ENCODE measurements at places on chromosomes 4 and X.

- DNase-seq: no peak
Observed at GRCh38 chrX:55127692-55128091, 38.9 kb downstream of the PAGE2 start.

DNA sequence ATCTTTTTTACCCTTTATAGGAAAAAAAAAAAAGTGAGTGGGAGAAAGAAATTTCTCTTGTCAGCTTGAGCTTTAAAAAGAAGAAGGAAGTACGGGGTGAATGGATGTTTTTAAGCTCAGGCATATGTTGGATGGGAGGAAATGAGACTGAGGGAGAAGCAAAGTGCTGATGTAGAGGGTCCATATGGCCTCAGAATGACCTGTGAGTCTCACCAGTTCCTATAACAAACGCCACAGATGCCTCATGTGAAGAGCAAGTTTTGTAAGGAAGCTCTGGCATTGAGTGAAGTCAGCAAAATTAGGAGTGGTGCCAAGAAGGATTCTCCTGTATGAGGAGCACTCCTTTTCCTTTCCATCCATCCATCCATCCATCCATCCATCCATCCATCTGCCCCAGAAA is 214.6 kb downstream of the PTTG2 start:
- DNase-seq: no peak

DNA sequence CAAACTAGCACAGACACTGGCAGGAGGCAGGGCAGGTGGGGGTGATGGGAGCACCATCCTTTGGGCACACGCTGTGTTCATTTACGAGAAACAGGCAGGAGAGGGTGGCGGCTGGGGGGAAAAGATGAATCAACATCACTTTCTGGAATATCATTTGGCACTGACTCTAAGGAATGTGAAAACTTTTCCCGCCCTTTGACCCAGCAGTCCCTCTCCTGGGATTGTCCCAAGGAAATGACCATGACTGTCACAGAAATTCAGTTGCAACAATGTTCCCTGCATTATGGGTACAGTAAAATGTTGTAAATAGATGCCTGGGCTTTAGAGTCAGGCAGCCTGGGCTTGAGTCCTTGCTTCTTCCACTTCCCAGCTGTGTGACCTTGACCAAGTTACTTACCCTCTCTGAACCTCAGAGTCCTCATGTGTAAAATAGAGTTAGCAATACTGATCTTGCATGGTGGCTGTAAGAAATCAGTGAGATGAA is 58.6 kb downstream of the ABLIM2 start:
- DNase-seq: no peak

- no peak for DNase-seq
Observed at GRCh38 chr4:169142391-169142790, 128.4 kb downstream of the SH3RF1 start.

- DNase-seq: no peak
Observed at GRCh38 chr4:4249866-4250265, 1.8 kb upstream of the TMEM128 start.

DNA sequence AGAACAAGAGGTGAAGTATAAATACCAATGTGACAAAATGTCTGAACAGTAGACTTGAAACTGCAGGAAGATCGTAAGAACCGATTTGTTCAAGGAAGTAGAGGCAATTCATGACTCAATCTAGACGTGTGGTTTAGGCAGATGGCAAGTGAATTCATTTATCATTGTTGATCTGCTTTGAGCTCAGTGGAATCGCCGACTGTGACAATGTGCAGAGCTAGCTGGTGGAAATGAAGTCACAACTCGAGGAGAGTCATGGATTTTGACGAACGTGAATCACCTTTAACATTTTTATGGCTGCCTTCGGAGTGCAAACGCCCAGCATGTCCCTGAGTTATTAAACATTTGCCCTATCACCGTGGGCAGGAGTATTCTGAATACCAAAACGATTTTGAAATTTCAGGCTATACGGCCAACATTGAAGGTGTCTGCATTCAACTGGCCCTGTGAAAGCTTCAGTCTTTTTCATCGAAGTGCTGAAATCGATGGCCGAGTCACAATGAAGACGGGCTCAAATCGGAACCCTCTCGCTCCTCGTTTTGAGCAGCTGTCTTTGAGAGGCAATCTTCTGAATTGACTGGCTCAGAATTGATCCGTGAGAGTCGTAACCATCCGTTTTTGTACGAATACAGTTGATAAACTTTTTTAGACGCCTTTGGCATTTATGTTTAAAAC is 689 bp upstream of the OGT start:
- DNase-seq: no peak

DNA sequence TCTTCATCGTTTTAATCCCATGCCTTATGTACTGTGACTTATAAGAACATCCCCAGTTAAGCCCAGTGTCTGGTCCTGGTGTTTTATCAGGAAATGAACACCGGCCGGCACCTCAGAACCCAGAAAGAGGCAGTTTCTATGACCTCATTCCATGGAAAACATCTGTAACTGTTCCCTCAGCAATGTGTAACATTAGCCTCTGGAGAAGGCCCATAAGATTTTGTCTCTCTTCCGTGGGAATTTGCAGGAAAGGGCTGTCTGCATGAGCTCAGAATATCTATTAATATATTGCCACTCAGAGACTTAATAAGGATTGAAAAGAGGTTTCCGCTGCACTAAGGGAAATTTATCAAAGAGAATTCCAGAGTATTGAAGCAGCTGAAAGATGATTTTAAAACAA is 3.1 kb upstream of the TCEANC start:
- no peak for DNase-seq

- DNase-seq: no peak
Observed at GRCh38 chr4:39353478-39354253, 12.5 kb downstream of the RFC1 start.

DNA sequence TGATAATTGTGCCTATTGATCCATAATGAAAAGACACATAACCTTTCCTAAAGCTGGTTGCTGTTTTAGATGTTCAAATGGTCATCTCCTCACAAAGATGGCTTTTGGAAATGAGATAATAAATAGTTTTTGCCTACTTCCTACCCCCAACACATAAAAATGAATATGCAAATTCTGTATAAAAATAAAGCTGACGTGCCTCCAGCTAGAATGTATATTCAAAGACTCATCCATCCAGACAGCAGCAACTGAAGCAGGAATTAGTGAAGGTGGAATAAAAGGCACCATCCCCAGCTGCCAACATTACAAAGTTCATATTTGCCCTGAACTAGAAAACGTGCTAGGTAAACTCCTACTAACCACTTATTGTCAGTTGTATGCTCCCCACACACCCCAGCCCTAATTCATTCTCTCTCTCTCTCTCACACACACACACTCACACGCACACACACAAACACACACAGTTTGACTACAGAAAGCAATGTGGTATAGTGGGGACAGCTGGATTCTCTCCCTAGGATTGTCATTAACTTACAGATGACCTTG is 53.6 kb downstream of the PCDH19 start:
- no peak for DNase-seq

DNA sequence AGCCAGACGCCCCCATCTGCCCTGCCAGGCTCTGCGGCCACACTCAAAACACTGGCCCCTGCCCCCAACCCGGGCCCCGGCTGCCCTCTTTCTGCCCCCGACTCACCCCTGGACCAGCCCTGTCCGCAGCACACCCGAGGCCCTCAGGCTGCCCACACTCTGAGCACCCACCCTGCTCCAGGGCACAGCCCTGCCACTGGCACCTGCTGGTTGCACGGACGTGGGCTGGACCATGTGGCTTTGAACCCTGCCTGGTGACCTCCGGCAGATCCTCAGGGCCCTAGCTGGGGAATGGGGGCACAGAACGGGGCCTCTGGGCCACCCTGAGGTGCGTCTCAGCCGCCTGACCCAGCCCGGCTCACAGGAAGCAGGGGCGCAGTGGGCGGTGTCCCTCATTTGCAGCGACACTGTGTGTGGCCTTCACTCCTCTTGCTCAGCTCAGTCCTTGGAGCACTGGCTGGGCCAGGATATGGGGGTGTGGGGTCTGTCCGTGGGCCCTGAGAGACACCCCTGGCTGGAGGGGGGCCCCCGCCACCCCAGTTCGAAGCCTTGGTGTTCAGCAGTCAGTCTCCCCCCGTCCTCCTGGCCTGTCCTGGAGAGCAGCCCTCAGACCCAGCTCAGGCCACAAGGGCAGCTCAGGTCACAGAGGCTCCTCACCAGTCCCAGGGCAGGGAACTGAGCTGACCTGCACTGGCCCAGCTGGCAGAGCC is 73.2 kb downstream of the FAM53A start:
- DNase-seq: no peak

- no peak for DNase-seq
Observed at GRCh38 chr4:153034681-153035080, 98.6 kb downstream of the FHDC1 start.

GRCh38 chr4:3112201-3112600 is 37.7 kb downstream of the HTT start:
- DNase-seq: no peak

GRCh38 chrX:16750136-16750535 is 30.7 kb downstream of the SYAP1 start:
- DNase-seq: no peak

- no peak for DNase-seq
Observed at GRCh38 chr4:181770971-181771370, 472.2 kb upstream of the TENM3 start.

DNA sequence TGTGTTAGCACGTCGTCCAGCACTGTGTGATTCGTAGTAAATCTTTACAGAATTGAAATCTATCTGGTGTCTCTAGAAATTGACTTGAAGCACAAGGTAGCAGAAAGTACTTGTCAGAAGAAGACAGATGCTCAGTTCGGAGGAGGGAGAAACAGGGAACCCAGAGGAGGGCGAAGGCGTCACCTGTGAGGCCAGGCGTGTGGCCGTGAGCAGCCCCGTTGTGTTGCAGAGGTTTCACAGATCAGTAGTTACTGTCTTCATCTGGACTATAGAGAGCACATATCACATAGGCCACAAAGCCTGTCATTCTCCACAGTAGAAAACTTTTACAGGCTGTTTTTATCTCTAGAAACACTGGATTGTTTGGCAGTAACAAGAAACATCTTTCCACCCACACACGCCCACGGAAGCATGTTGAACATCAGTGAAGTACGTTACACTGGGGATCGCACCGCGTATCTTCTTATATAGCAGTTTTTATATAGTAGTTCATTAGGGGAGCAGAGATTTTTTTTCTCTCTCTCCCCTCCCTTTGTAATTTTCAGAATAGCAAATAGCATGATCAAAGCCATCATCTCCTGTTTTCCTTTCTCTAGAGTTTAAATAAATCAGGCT is 48.1 kb upstream of the TLR3 start:
- no peak for DNase-seq

- DNase-seq: no peak
Observed at GRCh38 chr4:10101671-10102473, 14.7 kb downstream of the WDR1 start.

GRCh38 chr4:173160871-173161270 is 7.7 kb upstream of the GALNT7 start:
- no peak for DNase-seq

- DNase-seq: no peak
Observed at GRCh38 chrX:126550816-126551215, 1.8 kb downstream of the DCAF12L1 start.

GRCh38 chr4:176435901-176436292 is 116.1 kb downstream of the SPCS3 start:
- DNase-seq: no peak

GRCh38 chr4:165464813-165465381 is 86.1 kb downstream of the CPE start:
- DNase-seq: no peak

DNA sequence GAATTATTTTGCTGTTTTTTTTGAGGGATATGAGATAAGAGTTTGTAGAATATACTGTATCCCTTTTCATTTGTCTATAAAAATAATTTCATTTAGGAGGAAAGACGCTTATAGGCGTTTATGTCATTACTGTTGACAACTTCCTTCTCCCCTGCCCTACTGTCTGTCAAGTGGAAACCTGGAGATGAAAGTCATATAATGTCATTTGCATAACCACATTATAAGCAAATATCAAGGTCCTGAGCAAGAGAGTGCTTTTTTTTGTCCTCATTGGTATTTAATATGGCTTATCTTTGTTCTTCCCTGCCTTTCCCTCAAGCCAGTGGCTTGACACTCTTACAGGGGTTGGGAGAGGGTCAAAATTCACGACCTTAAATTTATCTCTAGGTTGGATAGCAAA is 55.8 kb downstream of the LRP2BP start:
- no peak for DNase-seq

GRCh38 chr4:105527081-105527480 is 25.3 kb upstream of the ARHGEF38 start:
- DNase-seq: no peak

GRCh38 chr4:87846226-87846625 is 13.5 kb downstream of the MEPE start:
- no peak for DNase-seq

DNA sequence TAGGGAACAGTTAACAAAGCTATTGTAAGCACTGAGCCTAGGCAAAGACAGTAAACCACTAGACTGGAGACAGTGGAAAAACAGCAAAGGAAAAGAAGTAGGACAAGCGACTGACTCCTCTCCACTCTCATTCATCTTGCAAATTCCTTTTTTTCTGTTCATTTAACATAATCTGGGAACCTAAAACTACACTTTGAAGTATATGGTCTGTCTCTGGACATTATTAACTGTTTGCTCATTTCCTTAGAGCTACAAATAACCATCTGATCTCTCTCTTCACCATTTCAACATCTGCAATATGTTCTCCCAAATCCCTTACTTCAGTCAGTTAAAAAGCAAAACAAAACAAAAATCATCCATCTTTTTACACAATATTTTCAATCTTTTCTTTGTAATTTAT is 642 bp downstream of the HMGN5 start:
- no peak for DNase-seq

DNA sequence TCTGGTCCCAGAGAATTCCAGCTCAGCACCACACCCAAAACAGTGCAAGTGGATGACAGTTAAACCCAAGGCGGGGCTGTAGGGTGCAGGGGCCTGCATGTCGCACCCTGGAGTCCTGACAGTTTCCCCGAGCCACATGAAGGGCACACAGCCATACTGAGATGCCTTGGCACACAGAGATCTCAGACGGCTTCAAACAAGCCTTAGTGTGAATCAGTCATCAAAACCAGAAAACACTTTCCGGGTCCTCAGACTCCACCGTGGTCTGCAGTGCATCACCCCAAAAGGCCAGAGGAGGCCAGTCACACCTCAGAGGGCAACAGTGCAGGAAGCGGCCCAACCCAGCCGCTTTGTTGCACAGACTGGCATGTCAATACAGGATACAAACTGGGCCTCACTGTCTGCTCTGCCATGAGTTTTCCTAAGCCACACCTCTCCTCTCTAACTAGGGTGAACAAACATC is 64.6 kb upstream of the ENPP6 start:
- peak; percentile 28 for DNase-seq

GRCh38 chr4:110970642-110971041 is 347.8 kb upstream of the PITX2 start:
- DNase-seq: peak; percentile 69

Measured in endothelial cell (in vitro differentiated cells).